ENCODE measurements at places on chromosomes 4 and X.

GRCh38 chr4:90078440-90078839 is 48.8 kb upstream of the CCSER1 start:
- DNase-seq: no peak

- no peak for DNase-seq
Measured at GRCh38 chrX:104166735-104167436, 633 bp downstream of the FAM199X start.

DNA sequence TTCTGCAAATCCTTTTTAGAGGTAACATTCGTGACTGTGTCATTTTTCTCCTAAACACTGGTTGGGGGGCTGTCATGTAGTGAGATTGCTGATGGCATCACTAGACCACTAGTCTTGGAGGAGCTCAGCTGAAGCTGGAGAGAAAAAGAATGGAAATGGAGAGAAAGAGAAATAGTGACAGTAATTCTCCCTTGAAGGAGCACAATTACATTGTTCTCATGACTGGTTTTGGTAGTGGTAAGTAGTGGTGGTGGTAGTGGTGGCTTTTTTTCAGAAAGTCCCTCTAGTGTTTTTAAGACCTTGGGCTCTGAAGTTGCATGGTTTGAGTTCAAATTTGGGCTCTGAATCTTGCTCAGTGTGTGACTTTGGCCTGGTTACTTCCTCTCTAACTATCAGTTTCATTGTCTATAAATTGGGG is 99.8 kb downstream of the LARP7 start:
- no peak for DNase-seq

DNA sequence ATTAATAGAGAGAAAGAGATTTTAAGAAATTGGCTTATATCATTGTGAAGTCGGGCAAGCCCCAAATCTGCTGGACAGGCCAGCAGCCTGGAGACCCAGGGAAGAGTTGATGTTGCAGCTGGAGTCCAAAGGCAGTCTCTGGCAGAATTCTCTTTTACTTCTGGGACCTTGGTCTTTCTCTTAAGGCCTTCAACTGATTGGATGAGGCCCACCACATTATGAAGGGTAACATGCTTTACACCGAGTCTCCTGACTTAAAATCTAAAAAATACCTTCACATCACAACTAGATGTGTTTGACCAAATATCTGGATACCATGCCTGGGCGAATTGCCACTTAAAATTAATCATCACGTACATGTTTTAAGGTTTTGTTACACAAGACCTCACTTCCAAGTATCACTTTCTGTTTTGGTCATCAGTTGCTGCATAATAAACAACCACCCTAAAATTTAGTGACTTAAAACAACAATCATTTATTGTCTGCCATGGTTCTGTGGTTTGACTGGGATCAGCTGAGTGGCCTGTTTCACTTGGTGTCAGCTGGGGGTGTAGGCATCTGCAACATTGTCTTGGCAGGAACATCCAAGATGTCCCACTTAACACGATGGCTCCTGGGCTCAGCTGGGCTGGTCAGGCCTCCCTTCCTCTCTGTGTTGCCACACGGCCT is 3.4 kb downstream of the CD38 start:
- DNase-seq: no peak

- DNase-seq: no peak
Measured at GRCh38 chr4:161186750-161187149, 977.0 kb downstream of the FSTL5 start.

DNA sequence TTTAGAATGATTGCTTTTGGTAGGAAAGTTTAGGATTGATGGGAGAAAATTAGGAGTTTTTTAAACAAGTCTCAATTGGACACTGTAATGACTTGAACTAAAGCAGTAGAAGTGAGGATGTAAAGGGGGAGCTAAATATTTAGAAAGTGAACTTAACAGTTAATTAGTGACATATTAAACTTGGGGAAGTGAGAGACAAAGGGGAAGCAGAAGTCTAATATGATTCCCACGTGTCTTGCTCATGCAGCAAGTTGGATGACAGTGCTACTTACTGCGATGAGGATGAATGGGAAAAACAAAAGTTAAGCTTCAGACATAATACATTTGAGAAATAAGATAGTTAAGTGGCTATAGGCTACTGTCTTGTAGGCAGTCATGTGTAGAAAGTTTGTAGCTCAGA is 110.4 kb downstream of the RPA4 start:
- DNase-seq: no peak

- no peak for DNase-seq
Measured at GRCh38 chr4:151841107-151841506, 80.3 kb upstream of the GATB start.
